ENCODE measurements at places on chromosomes 11 and 22.

GRCh38 chr11:84044706-84045105 is 758.5 kb upstream of the CCDC90B start:
- DNase-seq = no peak

GRCh38 chr11:100562128-100562527 is 125.0 kb upstream of the ARHGAP42 start:
- peak; percentile 90 for DNase-seq

- no peak for DNase-seq
Observed at GRCh38 chr11:114174712-114175495, 115.4 kb downstream of the ZBTB16 start.

- DNase-seq = peak; percentile 87
Observed at GRCh38 chr11:8721609-8722500, 39.3 kb downstream of the RPL27A start.

- no peak for DNase-seq
Observed at GRCh38 chr11:83056204-83056603, 15.5 kb downstream of the RAB30 start.

DNA sequence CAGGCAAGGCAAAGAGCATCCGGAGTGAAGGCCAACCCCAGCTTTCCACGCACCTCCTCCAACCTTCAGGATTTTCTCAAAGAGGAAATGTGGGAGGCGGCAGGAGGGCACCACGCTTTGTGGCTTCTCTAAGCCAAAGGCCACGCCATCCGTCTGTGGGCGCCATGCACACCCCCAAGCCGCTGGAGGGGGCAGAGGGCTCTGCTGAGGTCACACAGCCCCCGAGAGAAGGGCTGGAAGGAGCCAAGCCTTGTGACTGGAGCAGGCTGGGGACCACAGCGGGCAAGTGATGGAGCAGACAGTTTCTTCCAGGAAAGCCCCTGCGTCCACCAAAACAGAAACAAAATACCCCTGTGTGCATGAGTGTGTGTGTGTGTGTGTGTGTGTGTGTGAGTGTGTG is 527.4 kb downstream of the BRD1 start:
- DNase-seq = no peak

DNA sequence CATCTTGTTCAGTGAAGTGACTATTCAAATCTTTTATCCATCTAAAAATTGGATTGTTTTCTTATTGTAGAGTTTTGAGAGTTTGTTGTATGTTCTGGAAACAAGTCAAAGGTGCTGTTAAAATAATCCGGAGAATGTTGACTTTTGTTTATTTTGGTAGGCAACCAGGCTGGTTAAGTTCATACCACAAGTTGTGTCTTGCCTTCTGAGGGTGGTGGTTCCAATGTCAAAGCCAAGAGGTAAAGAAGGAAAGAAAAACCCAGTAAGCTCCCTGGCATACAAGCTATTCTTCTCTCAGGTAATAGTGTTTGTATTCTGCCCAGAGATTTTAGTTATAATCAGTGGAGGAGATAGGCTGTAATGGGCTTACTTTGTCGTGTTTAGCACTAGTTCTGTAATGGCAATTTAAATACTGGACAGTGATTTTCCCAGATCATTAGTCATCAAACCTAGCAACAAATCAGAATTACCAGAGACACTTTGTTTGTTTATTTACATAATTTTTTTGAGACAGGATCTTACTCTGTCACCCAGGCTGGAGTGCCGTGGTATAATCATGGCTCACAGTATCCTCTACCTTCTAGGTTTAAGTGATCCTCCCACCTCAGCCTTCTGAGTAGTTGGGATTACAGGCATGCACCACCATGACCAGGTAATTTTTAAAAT is 15.1 kb upstream of the CSRP3 start:
- no peak for DNase-seq

GRCh38 chr22:44026630-44027511 is 2.8 kb downstream of the PARVB start:
- DNase-seq = peak; percentile 52

DNA sequence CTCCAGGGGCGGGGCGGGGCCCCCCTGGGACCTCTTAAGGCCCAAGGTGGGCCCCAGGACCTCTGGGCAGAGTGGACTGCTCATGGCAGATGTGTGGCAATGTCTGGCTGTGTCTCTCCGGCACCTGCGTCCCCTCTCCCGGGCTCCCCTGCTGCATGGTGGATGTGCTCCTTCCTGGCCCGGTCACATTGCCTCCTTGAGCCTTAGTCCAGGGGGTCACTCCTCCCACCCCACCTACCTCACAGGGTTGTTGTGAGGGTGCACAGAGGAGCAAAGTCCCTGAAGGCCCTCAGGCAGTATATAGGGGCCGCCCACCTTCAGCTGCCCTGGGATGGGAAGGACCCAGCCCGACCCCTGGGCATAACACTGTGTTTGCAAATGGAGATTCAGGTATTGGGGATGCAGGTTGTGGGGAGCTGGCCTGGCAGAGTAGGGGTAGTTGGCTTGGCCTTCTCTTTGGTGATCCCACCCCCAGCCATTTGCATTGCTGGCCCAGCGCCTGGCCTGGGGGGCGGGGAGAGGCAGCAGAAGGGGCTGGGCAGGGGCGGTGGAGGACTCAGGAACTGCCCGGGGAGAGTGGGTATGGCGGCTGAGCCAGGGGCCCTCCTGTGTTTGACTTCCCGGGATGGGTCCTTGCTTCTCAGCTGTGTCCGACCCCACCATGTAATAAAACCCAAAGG is 11.3 kb downstream of the KCTD17 start:
- no peak for DNase-seq

- DNase-seq = peak; percentile 3
Observed at GRCh38 chr11:6022956-6023355, 7.6 kb downstream of the OR56A1 start.

GRCh38 chr11:12445001-12445400 is 67.6 kb downstream of the PARVA start:
- no peak for DNase-seq

DNA sequence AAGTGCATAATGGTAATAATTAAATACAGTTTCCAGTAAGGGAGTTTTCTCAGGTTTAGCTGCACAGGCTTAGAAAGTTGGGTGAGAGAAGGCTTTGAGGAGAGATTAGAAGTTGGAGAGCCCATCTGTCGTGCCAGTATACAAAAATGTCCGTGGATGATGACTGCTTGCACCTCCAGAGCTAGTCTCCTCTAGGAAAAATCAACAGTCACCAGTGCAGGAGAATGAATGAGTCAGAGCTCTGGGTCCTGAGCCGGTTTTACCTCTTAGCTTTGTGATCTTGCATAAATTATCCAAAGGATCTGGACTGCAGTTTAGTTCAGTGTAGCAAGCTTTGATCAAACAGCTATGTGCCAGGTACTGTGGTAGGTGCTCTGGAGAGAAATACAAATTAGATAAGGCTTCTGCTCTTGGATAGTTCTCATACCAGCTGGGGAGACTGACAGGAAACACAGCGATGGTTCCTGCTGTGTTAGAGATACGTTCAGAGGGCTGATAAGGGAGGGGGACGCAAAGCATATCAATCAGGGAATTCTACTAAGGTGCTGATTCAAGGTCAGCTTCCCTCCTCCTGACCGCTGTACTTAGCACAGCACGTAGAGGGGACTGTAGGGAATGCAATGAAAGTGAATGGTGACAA is 125.9 kb downstream of the TEAD1 start:
- DNase-seq = peak; percentile 61

- DNase-seq = no peak
Observed at GRCh38 chr11:121688055-121688491, 235.3 kb upstream of the SORL1-AS1 start.

GRCh38 chr11:46322759-46323158 is 24.5 kb upstream of the DGKZ start:
- DNase-seq = peak; percentile 65

GRCh38 chr11:133598906-133599305 is 66.6 kb upstream of the OPCML start:
- DNase-seq = no peak

DNA sequence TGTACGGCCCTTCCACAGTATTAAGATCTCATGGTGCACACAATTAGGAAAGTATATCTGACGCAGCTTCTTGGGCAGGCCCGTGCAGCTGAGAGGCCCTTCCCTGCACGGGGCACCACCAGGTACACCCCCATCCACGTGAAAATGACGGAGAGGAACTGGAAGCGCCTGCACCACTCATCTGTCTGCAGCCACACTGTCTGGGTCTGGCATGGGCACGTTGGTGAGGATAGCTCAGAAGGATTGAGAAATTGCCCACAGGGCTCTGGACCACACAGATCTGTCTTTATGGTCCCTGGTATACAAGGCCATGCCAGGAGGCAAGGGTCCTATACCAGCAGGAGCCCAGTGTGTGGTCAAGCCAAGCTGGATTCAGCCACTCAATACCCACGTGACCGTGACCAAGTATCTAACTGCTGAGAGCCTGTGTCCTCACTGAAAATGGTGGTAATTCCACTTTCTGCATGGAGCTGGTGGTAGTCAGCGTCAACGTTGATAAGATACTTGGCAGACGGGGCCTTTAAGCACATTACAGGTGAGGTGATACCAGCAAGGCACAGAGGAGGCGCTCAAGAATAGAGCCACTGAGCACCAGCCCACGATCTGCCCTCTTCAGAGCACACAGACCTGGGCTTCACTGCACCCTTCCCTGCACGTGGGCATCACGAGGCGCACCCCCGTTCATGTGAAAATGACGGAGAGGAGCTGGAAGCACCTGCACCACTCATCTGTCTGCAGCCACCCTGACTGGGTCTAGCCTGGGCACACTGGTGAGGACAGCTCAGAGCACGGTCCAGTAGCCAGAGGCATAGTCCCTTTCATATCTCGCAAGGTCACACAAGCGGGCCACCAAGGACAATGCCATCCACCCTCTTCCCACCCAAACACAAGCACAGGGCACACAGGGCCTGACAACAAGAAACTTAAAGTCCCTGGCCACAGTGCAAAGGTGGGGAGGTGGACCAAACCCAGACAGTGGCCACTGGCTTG is 28.4 kb downstream of the SHANK2 start:
- DNase-seq = no peak

- no peak for DNase-seq
Observed at GRCh38 chr11:72238492-72239312, 5.3 kb downstream of the PHOX2A start.

DNA sequence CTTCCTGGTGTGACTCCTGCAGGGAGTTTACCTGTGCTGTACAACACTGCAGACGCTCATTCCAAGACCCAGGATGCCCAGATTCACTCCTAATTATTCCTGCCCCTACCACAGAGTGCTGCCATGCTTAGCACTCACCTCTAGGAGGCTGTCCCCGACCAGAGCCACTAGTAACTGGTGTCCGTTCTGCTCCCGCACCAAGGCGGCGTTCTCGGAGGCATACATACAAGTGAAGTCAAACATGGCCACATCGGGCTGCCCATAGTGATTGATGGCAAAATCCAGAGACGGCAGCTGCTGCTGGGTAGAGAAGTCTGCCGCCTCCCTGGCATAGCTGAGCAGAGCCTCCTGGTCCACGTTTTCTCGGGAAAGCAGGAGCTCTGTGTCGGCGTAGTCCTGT is 122.3 kb upstream of the BID start:
- peak; percentile 23 for DNase-seq

GRCh38 chr22:35731321-35731720 is 13.6 kb downstream of the APOL5 start:
- DNase-seq = no peak

DNA sequence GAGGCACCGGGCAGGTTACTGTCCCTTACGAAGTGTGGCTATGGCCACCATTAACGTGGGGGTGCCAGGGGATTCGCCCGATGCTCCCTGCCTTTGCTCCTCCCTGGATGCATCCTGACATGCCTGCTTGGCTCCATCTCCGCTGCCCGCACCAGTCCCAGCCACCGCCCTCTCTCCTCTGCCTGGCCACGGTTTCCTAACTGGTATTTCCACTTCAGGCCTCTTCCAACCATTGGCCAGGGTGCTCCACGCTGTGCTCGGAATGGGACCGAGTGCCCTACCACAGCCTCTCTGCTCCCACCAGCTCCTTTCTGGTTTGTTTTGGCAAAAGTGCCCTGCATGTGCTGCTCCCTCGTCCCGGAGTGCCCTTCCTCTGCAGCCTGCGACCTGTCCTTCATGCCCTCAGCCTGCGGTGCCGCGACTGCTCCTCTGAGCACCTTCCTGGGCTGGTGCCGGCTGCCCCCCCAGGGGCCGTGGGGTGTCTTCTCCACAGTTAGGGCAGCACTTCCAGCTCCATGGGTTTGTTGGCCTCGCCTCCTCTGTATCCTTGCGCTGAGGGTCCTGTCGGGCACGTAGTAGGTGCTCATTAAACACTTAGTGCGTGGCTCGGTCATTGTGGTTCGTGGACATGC is 12.6 kb upstream of the GRAMD4 start:
- DNase-seq = no peak

DNA sequence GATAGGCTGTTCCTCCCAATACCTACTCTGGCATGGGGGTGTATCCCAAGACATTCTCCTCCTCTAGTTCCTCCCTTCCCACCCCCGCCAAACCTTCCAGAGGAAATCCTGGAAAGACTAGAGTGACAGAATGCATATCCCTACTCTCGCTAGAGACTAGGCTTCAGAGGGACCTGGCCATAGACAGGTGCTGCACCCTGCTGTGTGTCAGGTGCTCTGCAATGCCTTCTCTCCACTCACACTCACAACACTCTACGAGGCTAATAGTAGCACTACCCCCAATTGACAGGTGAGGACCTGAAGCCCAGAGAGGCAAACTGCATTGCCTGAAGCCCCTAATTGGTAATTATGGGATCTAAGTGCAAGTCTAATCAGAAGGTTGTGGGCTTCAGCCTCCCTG is 46.2 kb upstream of the LMO1 start:
- DNase-seq = no peak

GRCh38 chr22:34534101-34534500 is 531.9 kb upstream of the ISX start:
- no peak for DNase-seq

DNA sequence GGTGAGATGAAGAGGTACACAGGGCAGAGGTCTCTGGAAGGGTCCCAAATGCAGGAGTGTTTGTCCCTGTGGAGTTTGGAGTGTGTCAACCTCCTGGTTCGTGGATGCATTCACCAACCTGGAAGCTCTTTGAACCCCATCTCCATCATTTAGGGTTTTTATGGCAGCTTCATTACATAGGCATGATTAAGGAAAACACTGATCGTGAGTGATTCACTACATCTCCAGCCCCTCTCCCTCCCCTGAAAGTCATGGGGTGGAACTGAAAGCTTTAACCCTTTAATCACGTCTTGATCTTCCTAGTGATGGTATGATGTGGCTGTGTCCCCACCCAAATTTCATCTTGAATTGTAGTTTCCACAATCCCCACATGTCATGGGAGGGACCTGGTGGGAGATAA is 19.8 kb upstream of the INCENP start:
- DNase-seq = no peak

DNA sequence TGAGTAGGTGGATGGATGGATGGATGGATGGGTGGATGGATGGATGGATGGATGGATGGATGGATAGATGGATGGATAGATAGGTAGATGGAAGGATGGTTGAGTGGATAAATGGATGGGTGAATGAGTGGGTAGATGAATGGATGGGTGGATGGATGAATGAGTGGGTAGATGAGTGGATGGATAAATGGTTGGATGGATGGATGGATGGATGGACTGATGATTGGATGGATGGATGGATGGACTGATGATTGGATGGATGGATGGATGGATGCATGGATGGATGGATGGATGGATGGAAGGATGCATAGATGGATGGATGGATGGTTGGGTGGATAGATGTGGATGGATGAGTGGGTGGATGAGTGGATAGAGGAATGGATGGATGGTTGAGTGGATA is 13.2 kb upstream of the SYT8 start:
- DNase-seq = no peak

Data from fibroblast of skin of scalp (primary cell).